ENCODE measurements at places on chromosomes 4 and X. TPM values are rescaled to one million over a fixed set of nuclear protein-coding genes. Genes with fewer than 3 reads are reported as not detected.

NOX1 gene
- polyA plus RNA-seq: not detected

RLIM gene
- 7.0 TPM for polyA plus RNA-seq

FABP2 gene
- 0.63 TPM for polyA plus RNA-seq

DRP2 gene
- 0.27 TPM for polyA plus RNA-seq

ATP8A1 gene
- 9.5 TPM for polyA plus RNA-seq

CHIC1 gene
- 4.8 TPM for polyA plus RNA-seq

IBSP gene
- polyA plus RNA-seq: 0.07 TPM

NLGN4X gene
- 2.4 TPM for polyA plus RNA-seq

NUDT10 gene
- 1.2 TPM for polyA plus RNA-seq

CWH43 gene
- polyA plus RNA-seq: not detected

BRS3 gene
- polyA plus RNA-seq: not detected

SMARCA1 gene
- polyA plus RNA-seq: 20.0 TPM

RHOXF1 gene
- 0.16 TPM for polyA plus RNA-seq

RBM46 gene
- not detected for polyA plus RNA-seq

FGF13 gene
- polyA plus RNA-seq: 5.8 TPM

UGT2B15 gene
- not detected for polyA plus RNA-seq

IL13RA1 gene
- 13.6 TPM for polyA plus RNA-seq

STARD8 gene
- polyA plus RNA-seq: 6.0 TPM

P2RY8 gene
- polyA plus RNA-seq: 2.2 TPM

DGAT2L6 gene
- not detected for polyA plus RNA-seq

FAT1 gene
- 29.7 TPM for polyA plus RNA-seq

CXorf65 gene
- not detected for polyA plus RNA-seq

ZAR1 gene
- polyA plus RNA-seq: not detected
